ENCODE measurements at places on chromosomes 3 and 15.

DNA sequence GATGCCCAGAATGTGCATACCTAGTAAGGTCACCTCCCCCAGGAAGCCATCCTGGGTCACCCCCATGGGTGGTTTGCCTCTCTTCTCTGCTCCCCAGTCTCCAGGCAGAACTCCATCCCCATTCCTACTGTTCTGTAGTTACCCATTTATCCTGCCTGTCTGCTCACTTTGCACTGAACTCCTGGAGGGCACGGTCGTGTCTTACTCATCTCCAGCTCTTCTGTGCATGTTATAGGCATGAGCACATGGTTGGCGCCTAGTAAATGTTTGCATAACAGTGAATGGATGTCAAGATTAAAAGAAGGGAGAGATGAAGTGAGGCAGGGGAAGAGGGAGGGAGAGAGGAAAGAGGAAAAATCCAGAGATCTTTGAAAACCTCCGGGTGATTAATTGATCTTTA, 208.4 kb upstream of the TRIM42 start:
- no peak for DNase-seq

DNA sequence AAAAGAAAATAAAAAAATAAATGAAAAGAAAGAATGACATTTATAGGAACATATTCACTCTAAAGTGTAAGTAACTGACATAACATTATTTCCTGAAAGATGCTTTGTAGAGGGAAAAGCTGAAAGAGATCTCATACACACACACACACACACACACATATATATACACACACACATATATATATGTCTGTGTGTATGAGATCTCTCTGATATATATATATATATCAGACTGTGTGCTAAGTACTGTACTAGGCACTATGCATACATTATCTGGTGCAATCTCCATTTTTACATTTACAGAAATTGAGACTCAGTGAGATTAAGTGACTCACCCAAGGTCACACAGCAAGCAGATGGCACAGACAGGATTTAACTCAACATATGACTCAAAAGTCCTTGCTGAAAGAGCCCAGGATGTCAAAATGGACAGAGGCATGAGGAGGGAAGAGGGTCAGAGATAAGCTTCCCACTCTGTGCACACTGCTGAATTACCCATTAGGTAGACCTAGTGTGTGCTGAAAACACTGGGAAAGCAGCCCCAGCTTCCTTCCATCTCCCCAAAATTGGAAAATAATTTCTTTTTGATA, 15.0 kb downstream of the BHLHE40 start:
- DNase-seq, result no peak

GRCh38 chr15:88141269-88141889, 115.2 kb downstream of the NTRK3 start:
- no peak for DNase-seq

- no peak for DNase-seq
Measured at GRCh38 chr3:98763819-98764418, 779 bp downstream of the ST3GAL6 start.

DNA sequence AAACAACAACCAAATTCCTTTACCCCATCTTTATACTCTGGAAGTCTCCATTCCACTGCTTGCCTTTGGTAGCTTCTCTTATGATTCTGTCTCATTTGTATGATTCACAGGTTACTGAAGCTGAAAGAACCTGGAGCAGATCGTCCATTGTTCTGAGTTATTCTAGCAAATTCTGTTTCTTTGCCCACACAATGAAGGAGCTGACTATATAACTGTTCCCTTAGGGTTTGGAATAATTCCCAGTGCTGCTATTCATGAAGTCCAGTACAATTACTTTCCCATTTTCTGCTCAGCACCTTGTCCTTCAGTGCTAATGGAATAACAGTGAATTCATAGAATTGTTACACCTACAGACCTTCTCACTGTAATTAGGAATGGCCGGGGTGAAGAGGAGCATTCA, 167.8 kb downstream of the CHST2 start:
- no peak for DNase-seq

- no peak for DNase-seq
Measured at GRCh38 chr3:117286488-117286887, 576.9 kb downstream of the TUSC7 start.

DNA sequence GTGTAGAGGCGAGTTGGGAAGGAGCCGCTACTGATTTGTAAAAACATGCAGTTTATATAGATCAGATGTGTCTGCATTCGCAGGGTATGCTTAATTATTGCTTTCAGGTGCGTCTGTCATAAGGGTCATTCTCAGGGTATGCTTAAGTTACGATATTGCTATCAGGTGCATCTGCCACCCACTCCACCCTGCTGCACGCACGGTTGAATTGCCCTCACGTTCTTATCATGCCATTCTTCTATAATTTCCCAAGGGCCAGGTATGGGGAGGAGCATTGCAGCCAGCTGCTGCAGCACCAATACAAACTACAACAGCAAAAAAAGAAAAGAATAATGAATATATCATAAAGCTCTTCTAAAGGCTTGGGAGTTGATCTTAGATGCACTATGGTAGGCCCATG, 230.0 kb downstream of the KBTBD8 start:
- DNase-seq, result no peak

GRCh38 chr15:33152502-33153109, 41.9 kb downstream of the FMN1 start:
- no peak for DNase-seq

- no peak for DNase-seq
Measured at GRCh38 chr3:102141096-102141927, 292.0 kb downstream of the NFKBIZ start.

GRCh38 chr3:123096731-123097130, 29.9 kb downstream of the PDIA5 start:
- no peak for DNase-seq

DNA sequence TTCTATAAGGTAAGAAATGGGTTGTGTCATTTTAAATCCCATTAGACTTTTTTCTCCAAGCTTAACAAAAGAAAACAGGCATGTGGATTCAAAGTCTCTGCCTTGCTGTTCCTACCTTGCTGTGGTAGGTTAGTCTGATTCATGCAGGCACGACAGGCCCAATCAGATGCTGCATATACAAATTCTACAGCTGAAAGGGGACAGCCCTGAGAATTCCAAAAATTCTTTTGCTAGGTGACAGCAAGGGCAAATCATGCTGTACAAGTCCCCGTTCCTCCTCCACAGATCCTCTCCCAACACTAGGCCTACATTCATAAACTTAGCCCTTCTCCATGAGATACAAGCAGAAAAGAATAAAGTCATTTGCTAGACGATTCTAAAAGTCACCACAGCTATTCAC, 161.2 kb upstream of the THBS1 start:
- no peak for DNase-seq

- no peak for DNase-seq
Measured at GRCh38 chr3:128068156-128068620, 16.0 kb downstream of the SEC61A1 start.

- no peak for DNase-seq
Measured at GRCh38 chr15:94305133-94305532, 73.8 kb downstream of the MCTP2 start.

DNA sequence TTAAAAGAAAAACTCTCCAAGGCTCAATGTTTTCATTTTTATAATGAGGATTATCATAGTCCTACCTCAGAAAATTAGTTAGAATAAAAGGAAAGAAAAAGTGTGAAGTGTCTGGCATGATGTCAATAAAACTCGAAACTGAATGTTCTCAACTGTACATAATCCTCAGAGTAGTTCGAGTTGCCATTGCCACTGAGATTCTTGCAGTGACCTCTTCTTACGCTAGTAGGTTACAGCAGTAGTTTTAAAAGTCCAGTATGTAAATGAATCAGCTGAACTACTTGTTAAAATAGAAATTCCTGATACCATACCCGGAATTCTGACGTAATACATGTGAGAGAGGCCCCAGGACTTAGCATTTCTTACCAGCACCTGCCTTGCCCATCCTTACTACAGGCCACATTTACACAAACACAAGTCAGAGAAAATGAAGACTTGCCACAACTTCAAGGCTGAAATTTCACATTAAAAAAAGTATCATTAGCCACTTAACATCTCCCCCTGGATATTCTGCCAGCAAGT, 502.6 kb downstream of the FGF12 start:
- no peak for DNase-seq

GRCh38 chr15:87851497-87851896, 405.0 kb downstream of the NTRK3 start:
- DNase-seq, result no peak

- DNase-seq, result no peak
Measured at GRCh38 chr3:177157492-177157891, 39.8 kb downstream of the TBL1XR1 start.

- no peak for DNase-seq
Measured at GRCh38 chr15:47337106-47337505, 380.2 kb upstream of the SEMA6D start.

DNA sequence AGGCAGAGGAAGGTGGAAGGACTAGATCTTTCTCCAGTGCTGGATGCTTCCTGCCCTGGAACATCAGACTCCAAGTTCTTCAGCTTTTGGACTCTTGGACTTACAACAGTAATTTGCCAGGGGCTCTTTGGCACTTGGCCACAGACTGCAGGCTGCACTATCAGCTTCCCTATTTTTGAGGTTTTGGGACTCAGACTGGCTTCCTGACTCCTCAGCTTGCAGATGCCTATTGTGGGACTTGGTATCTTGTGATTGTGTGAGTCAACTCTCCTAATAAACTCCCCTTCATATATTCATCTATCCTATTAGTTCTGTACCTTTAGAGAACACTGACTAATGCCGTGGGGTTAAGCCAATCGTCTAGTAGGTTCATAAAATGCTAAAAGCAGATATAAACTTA, 8.8 kb upstream of the B3GNT5 start:
- DNase-seq, result no peak

GRCh38 chr3:140553591-140553990, 124.3 kb upstream of the TRIM42 start:
- DNase-seq, result no peak

DNA sequence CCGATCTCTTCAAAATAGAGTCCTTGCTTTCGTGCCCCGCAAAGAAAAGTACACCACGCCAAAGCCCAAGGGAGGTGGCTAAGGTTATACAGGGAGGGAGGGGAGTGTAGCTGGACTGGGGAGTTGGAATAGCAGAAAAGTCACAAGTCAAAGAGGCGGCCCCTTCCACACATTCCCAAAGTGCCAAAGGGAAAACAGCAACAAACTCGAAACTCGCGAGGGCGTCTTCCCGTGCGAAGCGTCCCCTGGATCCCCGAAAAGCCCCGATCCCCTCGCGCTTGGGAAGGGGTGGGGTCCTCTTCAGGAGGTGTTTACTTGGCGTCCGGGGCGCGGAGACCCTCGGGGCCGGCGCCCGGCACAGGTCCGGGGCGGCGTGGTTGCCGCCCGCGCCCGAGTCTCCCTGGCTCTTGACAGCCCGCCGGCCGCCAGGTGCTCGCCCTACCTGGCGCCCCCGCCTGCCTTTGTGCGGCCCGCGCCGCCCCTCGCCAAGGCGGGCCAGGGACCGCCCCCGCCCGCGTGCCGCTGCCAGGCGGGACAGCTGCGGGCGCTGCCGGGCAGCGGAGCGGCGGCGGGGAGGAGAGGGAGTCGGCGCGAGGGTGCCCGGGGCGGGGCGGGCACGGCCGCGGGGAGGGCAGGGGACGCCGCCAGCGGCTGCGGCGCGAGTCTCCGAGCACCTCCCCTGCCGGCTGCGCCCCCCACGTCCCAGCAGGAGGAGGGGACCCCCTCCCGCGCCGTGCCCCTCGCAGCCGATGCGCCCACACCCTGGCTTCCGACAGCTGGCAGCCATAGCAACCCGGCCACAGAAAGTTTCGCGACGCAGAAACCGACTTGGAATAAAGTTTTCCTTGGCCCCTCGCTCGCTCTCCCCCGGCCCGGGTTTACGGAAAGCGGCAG, 966 bp downstream of the MYO1E start:
- no peak for DNase-seq

DNA sequence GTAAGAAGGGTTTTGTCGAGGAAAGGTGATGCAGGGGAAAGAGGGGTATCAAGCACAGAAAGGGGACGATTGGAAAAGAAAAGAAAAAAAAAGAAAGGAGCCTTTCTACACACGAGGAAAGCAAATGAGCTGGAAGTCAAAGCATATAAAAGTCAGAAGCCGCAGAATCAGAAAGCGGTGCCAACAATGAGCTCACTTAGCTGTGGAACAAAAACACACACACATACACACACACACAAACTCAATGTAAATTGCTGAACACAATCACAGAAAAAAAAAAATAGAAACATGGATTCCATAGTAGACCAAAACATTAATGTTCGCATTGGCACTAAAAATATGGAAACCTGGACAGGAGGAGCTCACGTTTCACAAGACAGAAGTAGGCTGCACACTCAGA, 63.4 kb upstream of the FEZF2 start:
- no peak for DNase-seq

- no peak for DNase-seq
Measured at GRCh38 chr15:80491163-80491847, 87.1 kb downstream of the ARNT2 start.

- no peak for DNase-seq
Measured at GRCh38 chr3:128984596-128984995, 9.3 kb downstream of the CFAP92 start.

GRCh38 chr3:58657036-58657520, 9.5 kb downstream of the FAM3D start:
- DNase-seq, result no peak

Data from cortex of kidney (tissue), 1 donor.